ENCODE measurements at places on chromosomes 6 and 20.

- DNase-seq, result no peak
Observed at GRCh38 chr20:20712004-20712473, 405 bp downstream of the RALGAPA2 start.

GRCh38 chr6:80143419-80143937, 37.0 kb downstream of the BCKDHB start:
- no peak for DNase-seq

DNA sequence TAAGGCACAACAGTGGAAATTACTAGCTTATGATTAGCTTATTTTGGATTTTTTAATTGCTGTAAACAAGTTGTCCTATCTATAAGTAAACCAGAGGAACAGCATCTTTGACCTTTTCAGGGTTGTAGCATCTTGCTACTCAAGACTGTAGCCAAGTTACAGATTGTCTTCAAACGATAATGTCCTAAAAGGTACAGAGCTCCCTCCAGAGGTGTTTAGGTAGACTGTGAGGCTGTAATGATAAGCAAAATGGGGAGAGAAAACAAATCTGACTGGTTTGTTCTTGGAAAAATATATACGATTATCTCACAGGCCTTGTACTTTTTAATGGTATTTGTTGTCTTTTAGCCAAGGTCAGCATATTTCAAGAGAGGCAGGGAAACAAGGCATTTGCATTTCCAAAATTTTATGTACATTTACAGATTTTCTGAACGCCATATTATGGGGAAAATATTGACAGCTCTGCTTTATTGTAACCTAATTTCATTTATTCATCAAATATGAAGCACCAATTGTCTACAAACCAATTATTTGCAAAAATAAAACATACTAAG, 273.4 kb downstream of the MEI4 start:
- DNase-seq, result no peak

GRCh38 chr6:38085031-38085430, 265.5 kb downstream of the ZFAND3 start:
- DNase-seq, result no peak

DNA sequence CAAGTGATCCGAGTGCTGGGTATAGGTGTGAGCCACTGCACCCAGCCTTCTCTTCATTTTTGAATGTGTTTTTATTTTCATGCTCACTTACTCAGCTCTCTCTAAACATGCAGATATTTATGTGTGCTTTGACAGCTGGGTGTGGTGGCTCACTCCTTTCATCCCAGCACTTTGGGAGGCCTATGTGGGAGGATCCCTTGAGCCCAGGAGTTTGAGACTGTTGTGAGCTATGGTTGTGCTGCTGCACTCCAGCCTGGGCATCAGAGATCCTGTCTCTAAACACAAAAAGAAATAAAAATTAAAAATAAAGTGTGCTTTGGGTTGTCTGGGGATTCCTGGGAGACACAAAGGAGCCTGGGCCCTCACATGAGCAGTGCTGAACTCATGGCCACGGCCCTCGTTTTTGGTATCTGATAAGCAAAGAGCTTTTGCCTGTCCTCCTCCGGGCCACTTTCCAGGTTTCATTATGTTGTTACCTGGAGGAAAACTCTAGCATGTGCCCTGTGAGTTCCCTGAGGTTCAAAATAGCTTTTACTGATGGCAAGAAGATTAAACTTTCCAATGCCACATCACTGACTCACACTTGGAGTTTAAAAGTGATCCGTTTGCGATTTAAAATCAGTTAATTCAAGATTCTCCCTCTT, 78.5 kb downstream of the CD164 start:
- no peak for DNase-seq

- DNase-seq, result no peak
Observed at GRCh38 chr6:15108383-15108715, 137.5 kb upstream of the JARID2 start.

GRCh38 chr6:117600008-117600743, 2.1 kb downstream of the GOPC start:
- no peak for DNase-seq
